Hypothalamus (tissue), 51 donors: ENCODE measurements at places on chromosomes 6 and 20.

DNA sequence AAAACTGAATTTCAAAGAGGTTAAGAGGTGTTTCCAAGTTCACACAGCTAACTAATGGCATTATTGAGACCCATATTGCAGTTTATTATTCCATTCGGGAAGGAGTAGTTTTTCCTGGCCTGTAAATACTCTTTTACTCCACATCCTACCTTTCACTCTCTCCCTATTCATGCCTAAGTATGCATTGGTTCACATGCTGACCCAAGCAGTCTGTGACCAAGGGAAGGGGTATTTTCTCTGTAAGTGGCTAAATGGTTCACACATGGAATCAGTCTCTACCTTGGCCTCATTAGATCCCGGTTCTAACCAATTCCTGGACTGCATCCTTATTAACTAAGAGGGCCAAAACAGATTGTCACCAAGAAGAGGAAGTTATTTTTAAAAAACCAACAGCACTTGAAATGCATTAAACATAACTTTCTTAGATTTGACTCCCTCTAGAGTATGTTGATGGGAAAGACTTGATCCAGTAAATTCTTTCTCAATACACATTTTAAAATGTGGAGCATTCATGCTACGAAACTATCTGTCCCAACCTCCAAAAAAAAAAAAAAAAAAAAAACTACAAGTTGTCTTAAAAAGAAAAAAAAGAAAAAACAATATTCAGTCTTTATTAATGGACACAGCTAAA, 17.8 kb upstream of the RSPO3 start:
- DNase-seq: no peak

- DNase-seq: no peak
These were observed 9.0 kb upstream of the TREM2 start for GRCh38 chr6:41171908-41172307.

- DNase-seq: no peak
These were observed 133.9 kb upstream of the NEDD9 start for GRCh38 chr6:11366183-11366933.

DNA sequence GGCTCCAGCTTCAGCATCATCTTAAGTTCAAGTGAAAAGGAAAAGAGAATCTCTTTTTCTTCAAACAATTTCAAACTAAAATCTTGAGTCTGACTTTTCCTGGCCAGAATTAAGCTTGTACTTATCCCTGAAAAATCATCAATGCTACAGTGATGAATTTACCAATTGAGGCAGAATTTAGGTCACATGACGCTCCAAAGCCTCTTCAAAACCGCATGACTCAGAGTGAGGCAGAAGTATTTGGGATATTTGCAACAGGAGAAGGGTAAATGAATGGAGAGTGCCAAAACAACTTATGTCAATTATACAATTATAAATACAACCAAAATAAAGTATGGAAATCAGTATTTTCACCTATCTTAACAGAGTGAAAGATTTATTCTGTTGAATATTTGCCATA, 515.5 kb downstream of the COL12A1 start:
- no peak for DNase-seq

GRCh38 chr6:16078064-16078463, 50.8 kb upstream of the MYLIP start:
- DNase-seq: no peak
